ENCODE measurements at places on chromosomes 5 and 9.
A peak's percentile ranks its signal among the peaks of the same experiment; 100 is the strongest.

GRCh38 chr5:68545636-68546295 lies 330.2 kb downstream of the PIK3R1 start:
- no peak for DNase-seq

GRCh38 chr5:14118551-14119320 lies 24.4 kb upstream of the TRIO start:
- DNase-seq, result no peak

- no peak for DNase-seq
These were observed 173.7 kb downstream of the CARTPT start for GRCh38 chr5:71892641-71893365.

- no peak for DNase-seq
These were observed 2259.5 kb upstream of the WWC1 start for GRCh38 chr5:166031926-166032325.

DNA sequence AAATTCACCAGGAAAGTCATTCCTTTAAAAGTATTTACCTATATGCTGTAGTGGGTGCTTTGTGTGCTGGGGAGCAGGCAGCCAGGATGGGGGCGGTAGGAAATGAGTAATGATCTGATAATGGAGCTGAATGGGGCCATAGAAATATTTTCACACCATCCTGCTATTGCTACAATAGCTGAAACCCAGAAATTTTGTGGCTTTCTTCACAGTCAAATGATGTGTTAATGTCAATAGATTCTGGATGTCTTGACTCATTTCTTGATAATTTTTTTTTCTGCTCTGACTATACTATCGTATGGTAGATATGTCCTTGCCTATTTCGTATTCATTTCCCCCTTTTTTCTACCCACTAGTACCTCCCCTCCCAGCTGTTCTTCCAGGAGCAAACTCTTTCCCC lies 59.5 kb downstream of the RORB start:
- no peak for DNase-seq

DNA sequence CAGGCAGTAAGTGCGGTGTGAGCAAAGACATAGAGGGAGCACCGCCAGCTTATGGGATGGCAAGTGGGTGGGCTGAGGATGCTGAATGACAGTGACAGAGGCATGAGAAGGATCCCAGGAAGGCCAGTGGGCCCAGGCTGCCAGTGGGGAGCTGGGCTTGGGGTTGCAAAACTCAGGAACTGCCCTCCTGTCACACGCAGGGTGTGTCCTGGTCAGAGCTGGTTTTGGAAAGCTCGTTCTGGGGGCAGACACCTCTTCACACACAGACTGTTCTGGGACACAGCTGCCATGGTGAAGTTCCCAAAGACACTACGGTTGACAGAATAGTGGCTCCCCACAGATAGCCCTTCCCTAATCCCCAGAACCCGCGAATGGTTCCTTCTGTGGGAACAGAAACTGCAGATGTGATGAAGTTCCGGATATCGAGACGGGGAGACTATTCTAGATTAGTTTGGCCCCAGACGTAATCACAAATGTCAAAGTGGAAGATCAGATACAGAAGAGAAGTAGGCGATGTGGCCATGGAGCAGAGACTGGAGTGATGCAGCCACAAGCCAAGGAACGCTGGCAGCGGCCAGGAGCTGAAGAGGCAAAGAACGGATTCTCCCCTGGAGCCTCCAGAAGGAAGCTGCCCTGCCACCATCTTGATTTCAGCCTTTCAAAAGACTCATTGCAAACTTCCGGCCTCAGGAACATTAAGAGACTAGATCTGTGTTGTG lies 159.0 kb downstream of the COL23A1 start:
- no peak for DNase-seq

GRCh38 chr5:150599917-150600511 lies 40.4 kb upstream of the SYNPO start:
- peak; percentile 62 for DNase-seq

- DNase-seq, result no peak
These were observed 159.1 kb upstream of the IRX2 start for GRCh38 chr5:2910401-2911175.

GRCh38 chr5:6712577-6713273 lies 507 bp upstream of the TENT4A start:
- peak; percentile 93 for DNase-seq

DNA sequence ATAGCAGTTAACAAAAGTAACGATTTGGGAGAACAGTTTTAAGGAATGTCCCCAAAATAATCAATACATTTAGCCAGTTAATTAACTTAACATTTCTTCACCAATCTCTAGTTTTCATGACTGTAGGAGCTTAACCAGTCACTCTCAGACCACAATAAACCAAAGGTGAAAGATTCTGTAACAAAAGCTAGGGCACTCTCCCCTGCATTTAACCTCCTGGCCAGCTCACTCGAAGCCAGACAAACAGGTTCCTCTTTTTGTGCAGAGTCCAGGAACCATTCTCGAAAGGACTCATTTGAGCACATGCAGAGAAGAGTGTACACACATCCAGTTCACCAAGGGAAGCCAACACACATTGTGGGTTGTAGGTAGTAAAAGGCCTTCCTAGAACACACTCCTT lies 6.5 kb downstream of the IL7R start:
- DNase-seq, result no peak

DNA sequence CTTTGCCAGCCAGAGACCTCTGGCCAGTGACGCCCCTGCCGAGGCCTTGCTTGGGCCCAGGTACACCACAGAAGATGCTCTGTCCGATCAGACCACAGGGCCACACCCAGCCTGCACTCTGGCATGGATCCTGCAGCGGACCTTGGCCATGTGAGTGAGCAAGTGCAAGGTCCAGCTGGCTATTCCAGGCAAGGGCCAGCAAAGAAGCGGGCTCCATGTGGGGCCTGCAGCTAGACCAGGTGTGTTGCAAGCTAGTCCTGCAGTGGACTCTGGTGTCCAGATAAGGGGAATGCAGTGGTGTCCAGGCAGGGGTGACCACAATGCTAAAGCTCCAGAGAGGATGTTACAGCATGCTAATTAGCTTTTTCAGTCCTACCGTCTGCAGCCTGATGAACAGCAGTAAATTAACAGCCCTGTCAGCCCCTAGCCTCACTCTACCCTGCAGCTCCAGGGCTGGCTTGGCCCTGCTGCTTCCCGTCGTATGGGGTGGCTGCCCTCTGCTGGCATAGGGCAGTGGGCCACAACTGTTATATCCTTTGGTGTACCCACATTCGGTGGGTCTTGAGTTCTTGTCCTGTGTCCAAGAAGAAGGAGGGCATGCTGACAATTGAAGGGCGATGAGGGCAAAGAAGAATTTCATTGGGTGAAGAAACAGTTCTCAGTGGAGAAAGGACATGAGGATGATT lies 284.5 kb upstream of the POU5F2 start:
- no peak for DNase-seq

DNA sequence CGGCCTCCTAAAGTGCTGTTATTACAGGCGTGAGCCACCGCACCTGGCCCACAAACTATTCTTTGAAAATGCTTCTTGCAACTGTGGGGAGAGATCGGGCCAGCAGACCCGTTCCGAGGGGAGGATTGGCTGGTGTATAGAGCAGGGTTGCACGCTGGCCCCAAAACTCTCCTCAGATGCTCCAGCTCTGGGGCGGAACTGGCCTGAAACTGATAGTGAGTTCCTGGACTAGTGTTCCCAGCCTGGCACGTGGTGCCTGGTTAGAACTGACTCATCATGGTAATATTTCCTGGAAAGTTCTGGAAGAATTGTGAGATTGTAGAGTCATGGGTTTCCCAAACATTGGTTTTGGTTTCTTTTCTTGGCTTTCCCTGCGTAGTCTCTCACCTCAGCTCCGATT lies 120.5 kb downstream of the FBXL7 start:
- DNase-seq, result no peak

DNA sequence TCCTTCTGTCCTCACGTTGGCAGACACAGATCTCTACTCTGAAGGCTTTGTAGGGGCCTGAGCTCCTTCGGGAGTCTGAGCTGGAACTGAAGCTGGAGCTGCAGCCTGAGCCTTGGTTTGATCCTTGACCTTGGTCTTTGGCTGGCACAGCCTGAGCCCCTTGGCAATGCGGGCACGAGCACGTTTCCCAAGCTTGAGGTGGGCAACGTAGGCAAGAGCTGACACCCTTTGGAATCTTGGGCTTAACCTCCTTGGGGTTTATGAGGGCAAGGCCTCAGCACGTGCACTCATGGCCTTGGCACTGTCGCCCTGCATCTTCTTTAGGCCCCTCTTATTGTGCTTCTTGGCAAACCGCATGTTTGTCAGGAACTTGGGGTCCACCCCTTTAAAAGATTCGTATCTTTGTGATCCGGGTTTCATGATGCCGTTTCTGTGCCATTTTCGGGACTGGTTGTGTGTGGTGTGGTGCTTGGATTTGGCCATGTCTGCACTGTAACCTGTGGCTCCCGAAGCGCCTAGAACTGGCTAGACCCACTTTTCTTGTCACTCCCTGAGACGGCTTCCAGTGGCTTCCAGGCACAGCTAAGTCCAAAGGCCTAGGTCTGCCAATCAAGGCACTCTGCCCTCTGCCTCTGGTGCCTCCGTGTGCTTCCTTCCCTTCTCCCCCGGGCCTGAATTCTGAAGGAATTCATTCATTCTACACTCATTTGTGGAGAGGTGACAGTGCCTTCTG lies 1.4 kb downstream of the SUSD1 start:
- DNase-seq, result no peak

GRCh38 chr5:63768221-63768620 lies 194.0 kb downstream of the HTR1A start:
- DNase-seq, result no peak

GRCh38 chr5:141692919-141693725 lies 11.1 kb upstream of the ARAP3 start:
- no peak for DNase-seq

GRCh38 chr9:121839726-121840500 lies 188.5 kb downstream of the DAB2IP start:
- no peak for DNase-seq

DNA sequence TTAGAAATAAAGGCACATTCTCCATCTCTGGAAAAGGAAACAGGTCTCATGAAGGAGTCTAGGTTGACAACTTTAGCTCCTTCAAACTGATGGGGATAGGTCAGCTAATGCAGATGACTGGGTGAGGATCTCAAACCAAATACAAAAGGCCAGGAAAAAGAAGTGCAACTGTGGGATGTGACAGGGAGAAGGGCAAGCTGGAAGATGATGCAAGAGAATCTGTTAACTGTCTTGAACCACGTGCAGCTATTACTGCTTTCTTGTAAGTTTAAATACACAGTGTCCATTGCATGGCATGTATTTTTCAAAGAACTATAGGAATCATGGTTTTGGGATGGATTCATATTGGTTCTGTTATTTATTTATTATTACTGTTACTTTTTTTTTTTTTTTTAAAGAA lies 331.8 kb downstream of the NDUFS4 start:
- no peak for DNase-seq

DNA sequence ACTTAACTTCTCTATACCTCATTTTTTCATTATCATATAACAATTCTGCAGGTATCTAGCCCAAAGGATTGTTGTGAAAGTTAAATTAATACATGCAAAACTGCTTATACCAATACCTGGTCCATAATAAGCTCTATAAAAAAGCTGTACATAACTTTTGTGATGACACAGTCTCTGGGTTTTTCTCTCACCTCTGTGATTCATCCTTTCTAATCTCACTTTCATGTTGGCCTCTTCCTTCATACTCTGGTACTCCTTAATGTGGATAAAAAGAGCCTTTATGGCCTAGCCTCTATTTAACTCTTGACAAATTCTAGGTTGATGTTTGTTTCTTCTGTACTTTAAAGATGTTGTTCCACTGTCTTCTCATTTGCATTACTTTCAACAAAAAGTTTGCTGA lies 162.9 kb upstream of the ACOT12 start:
- no peak for DNase-seq

DNA sequence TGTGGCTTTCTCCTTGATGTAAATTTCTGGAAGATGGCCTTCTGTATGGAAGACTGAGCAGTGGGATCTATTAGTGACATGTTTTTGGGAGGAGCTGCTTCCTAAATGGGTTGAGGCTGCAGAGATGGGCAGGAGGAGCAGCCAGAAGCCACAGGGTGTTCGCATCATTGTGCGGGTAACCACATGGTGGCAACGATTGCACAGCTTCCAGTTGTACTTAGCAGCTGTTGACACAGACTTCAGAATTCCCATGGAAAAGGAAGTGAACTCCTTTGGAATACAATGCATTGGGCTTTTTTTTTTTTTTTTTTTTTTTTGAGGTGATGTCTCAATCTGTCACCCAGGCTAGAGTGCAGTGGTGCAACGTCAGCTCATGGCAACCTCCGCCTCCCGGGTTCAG lies 297.3 kb downstream of the NR3C1 start:
- DNase-seq, result peak; percentile 16

- DNase-seq, result no peak
These were observed 19.5 kb downstream of the PCDHGC5 start for GRCh38 chr5:141508440-141508797.

DNA sequence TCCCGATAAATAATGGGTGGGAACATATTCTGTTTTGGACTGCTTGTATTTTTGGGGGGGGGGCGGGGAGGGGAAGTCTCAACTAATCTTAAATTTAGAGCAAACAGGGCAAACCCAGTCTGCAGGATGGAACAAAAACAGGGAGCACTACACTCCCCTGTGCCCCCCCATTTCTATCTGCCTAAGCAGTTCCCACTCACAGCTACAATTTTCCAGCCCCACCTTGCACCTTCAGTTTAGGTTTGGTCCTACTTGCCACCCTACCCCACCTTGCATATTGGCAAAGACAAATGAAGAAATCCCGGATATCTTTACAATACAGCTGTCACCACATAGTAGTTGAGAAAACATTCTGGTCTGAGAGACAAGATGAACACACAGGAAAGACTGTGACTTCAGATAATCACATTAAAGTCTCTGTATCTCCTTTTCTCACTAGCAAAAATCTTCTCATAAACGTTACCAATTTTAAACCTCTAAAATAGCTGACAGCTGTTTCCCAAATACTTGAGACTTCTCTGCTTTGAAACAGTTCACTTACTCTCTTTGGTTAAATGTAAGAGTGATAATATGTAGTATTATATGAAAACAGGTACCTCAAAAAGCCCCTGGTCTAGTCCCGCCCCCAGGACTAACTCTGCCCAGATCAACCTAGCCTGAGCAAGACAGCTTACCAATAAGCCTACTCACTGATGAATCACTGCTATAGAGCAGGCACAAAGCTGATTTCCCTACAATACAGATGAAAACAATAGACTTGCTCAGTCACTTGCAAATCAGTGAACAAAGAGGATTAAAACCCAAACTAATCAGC lies 5.2 kb upstream of the RAPGEF6 start:
- no peak for DNase-seq

- DNase-seq, result no peak
These were observed 183.9 kb downstream of the AUH start for GRCh38 chr9:91177661-91178280.

DNA sequence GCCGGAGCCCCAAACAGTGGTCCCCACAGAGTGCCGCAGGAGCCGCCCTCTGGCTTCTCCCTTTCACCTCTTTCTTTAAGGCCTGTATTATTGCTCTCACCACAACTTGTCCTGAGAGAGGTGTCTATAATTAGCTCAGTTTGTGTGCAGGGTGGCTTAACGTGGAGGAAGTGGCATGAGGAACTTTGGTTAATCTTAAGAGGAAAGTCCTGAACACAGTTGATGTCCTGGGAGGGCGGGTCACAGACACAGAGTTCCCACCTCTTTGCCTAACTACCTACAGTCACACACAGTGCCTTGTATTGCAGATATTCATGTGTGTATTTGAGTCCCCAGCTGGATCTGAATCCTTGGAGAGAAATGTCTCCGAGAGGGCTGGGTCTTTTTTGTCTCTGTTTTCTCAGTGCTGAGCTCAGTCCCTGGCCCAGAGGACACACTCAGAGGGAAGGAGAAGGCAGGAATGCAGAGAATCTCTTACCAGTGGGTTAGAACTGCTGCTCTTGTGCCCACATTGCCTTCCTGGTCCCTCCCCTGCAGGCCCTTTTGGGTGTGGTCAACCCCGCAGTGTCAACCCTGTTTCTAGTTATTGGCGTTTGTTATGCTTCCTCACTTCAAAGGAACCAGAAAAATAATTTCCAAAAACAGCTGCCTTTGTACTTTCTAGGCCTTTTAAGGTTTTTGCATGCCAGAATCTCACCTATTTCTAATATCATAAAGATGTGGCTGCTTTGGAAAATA lies 392.5 kb downstream of the KDM4C start:
- no peak for DNase-seq

Measured in SHP77 treated with DMSO at 0.1 percent for 48 hours (cell line).